ENCODE measurements at places on chromosomes 1 and 21.

DNA sequence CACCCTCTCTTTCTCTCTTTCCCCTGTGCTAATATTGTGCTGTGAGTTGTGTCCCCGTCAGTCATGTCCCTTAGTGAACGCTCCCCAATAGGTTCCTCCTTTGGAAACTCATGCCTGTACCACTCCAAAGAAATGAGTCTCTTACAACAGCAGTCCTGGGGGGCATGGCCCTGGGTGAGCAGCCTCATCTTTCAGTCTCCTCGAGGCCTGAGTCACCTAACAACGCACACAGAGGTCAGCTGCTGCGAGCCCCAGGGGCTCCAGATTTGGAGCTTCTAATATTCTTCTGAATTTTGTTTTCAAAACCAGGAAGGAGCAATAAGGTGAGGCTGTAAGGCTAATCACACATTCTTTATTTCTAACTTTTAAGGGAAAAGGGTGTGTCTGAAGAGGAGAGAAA is 30.5 kb upstream of the ZBTB8A start:
- no peak overlapping the region for H3K4me3 ChIP-seq
- no peak for DNase-seq
- H3K4me1 ChIP-seq: no peaks in the 10 kb centered on the region
- no peaks in the 10 kb centered on the region for H3K27me3 ChIP-seq
- H3K27ac ChIP-seq: no peak overlapping the region

- H3K27ac ChIP-seq: peak overlapping the region; percentile 98
- H3K4me3 ChIP-seq: peak overlapping the region; percentile 80
- peaks cover 28% of the 10 kb centered on the region for H3K4me1 ChIP-seq
- H3K27me3 ChIP-seq: no peaks in the 10 kb centered on the region
- peaks cover 41% of the 10 kb centered on the region for H3K36me3 ChIP-seq
Measured at GRCh38 chr1:151346082-151346768, 827 bp downstream of the RFX5 start.

DNA sequence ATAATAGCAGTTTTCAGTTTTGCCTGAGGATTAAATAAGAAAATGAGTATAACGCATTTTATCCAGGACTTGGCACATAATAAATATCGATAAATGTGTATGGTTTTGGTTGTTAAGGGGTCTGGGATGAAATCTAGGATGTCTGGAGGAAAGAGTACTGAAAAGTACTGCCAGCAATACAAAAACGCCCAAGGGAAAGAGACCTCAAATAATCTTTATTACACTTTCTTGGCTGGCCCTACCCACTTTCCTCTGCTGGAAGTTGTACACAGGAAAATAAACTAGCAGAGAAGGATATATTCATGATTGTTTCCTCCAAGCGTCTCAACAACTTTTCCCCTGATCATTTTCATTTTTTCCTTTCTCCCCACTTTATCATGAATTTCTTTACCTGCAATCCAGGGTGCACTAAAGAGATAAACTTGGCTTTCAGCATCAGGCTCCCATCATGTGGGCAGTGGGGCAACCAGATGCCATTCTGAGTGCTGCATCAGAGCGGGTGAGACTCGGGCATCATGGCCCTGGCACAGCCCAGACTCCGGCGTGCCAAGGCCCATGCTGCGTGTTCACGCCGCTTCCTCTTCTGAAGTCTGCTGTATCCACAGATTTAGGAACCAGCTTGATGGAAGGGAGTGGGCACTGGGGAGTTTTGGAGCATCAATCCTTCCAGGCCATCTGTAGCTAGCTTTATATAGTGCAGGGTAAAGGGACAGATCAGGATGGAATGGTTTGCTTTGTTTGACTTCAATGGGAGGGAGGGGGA is 35.8 kb upstream of the PLXNA2 start:
- H3K4me1 ChIP-seq: no peaks in the 10 kb centered on the region
- H3K36me3 ChIP-seq: no peaks in the 10 kb centered on the region

DNA sequence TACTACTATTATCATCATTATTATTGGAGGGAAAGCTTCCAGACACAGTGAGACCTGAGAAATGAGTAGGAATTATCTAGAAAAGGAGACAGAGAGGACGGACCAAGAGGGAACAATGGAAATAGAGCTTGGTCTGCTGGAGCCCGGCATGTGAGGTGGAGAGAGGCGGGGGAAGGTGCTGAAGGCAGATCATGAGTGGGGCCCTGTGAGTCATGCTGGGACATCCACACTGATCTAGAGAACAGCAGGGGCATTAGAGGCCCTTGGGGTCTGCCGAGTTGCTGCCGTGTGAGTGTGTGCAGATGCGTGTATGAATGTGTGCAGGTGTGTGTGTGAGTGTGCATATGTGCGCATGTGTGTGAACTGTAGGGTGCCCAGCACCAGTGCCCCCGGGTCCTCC is 65.7 kb downstream of the TMCO4 start:
- no peak overlapping the region for H3K4me3 ChIP-seq
- H3K36me3 ChIP-seq: peaks cover 17% of the 10 kb centered on the region
- H3K4me1 ChIP-seq: no peaks in the 10 kb centered on the region

GRCh38 chr1:51861669-51862068 is 16.9 kb downstream of the NRDC start:
- H3K4me1 ChIP-seq: peaks cover 14% of the 10 kb centered on the region
- no peak overlapping the region for H3K27ac ChIP-seq

- no peak overlapping the region for H3K27ac ChIP-seq
- H3K4me3 ChIP-seq: no peak overlapping the region
- DNase-seq: no peak
- H3K27me3 ChIP-seq: no peaks in the 10 kb centered on the region
Measured at GRCh38 chr1:194698908-194699318, 1512.5 kb upstream of the B3GALT2 start.

- H3K4me1 ChIP-seq: no peaks in the 10 kb centered on the region
- no peak overlapping the region for H3K27ac ChIP-seq
- no peaks in the 10 kb centered on the region for H3K36me3 ChIP-seq
- DNase-seq: no peak
Measured at GRCh38 chr21:27569831-27570230, 602.9 kb upstream of the ADAMTS5 start.

Data from CD14-positive monocyte (primary cell).